Stimulated activated CD8-positive, alpha-beta memory T cell treated with anti-CD3 and anti-CD28 coated beads, Interleukin-4, amount 100 ng/mL, for 48 hours (primary cell): ENCODE measurements at places on chromosomes 12 and 14.

GRCh38 chr12:102474438-102475064 is 5.8 kb downstream of the IGF1 start:
- no peak for DNase-seq

GRCh38 chr12:110669193-110669502 is 19.8 kb downstream of the HVCN1 start:
- DNase-seq = peak; percentile 28

- no peak for DNase-seq
Observed at GRCh38 chr12:68796399-68796798, 11.6 kb upstream of the MDM2 start.

DNA sequence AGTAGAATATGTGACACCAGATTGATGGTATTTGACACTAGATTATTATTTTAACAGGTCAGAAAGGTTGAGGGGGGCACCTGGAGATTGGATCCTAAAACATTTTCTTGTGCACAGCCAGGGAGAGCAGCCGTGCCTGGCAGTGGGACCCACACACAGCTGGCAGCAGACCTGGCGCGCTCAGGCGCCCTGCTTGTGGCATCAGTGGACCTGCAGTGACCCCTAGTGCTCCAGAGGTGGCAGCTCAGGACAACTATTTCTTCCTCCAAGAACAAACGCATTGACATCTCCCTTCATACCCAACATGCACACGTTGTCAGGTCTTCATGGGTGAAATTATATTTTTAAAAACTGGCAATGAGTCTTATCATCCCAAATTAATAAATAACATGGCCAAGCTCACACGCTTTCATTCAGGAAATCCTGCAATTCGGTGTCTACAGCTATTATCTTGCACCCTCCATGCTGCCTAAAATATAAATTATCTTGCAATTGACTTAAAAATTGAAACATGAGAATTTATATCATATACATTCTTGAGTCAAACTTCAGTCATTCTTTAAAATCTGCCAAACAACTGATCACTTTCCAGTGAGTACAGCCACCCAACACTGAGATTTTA is 7.7 kb upstream of the TMEM132D start:
- peak; percentile 37 for DNase-seq

DNA sequence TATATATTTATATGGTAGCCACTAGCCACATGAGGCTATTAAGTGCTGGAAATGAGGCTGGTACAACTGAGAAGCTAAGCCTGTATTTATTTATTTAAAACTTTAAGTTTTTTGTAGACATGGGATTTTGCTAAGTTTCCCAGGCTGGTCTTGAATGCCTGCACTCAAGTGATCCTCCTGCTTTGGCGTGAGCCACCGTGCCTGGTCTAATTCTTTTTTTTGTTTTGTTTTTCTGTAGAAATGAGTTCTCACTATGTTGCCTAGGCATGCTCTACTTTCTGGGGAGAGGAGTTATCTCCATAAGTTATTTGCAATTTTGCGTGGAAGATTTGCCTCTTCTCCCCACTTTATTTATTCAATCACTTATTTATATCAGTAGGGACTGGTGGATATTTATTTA is 4.8 kb upstream of the SNRNP35 start:
- DNase-seq = no peak

DNA sequence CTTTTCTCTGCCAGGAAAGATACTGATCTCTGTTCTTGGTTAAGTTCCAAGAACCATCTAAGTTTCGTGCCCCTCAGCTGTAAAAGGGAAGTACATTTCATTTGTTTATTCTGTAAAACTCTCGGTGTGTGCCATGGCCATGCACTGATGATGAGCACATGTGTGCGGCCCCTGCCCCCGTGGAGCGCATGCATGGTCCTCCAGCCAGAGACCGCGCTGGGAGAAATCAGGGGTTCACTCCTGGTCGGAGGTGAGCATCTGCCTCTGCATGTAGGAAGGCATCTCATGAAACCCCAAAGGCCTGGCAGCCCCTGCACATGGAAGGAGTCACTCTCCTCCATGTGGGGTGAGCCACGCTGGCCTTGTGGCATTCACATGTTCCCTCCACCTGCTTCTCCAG is 102.5 kb upstream of the RTL1 start:
- DNase-seq = no peak

GRCh38 chr12:9387450-9387849 is 179.3 kb upstream of the PZP start:
- no peak for DNase-seq

DNA sequence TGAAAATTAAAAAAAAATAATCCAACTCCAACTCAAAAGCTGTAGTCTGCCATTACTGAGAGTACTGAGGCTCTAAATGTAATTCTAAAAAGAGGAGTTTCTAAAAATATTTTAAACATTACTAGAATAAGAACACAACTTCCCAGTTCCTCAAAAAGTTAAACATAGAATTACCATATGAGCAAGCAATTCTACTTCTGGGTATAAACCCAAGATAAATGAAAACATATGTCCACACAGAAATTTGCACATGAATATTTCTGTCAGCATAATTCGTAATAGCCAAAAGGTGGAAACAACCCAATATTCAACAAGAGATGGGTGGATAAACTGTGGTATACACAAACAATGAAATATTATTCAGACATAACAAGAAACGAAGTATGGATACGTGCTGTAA is 15.0 kb upstream of the NR2C1 start:
- no peak for DNase-seq

- no peak for DNase-seq
Observed at GRCh38 chr12:26293612-26294011, 98.2 kb downstream of the SSPN start.

DNA sequence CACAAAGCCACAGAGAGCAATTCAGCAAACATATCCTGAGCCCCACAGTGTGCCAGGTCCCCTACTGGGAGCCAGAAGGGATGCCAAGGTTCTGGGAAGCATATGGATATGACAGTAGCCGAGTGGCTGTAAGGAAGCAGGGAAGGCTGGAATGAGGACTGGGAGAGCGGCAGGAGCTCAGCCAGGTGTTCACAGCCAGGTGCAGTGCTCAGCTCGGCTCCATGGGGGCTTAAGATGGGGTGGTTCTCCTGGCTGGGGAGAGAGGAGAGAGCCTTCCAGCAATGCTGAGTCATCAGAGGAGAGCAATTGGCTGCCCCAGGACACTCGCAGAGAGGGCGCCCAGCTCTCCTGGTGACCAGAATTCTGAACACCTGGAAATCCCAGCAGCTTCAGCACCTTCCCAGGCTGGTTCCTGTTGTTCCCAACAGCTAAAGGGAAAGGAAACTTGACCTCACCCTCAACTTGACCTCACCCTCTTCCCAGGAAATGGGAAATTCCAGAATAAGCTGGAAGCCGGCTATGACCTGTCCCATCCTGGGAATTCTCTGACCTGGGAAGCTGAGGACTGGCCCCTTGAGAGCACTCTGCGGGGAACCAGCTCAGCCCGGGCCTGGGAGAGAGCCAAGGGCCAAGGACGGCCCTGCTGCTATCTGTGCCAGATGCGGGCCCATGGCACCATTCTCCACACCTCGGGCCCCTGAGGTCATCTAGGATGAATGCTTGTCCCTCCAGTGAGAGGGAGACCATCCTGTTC is 34.6 kb downstream of the SLC6A12 start:
- DNase-seq = no peak

DNA sequence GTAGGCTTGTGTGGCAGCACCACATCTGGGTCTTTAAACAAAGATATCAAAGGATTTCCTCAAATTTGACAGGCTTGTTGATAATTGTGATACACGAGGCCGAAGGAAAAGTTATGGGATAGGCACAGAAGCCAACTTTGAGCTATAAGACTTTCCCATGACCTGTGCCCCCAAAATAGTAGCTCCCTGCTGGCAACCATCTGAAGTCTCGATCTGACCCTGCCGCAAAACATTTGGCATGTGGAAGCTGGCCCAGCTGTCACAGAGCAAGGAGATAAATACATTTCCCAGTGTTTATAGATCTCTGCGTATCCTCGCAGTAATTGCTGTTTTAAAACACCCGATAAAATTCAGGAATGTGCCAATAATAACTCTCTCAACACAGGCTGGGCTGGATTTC is 26.4 kb upstream of the RGS6 start:
- no peak for DNase-seq

GRCh38 chr12:117342247-117342646 is 19.2 kb downstream of the NOS1 start:
- no peak for DNase-seq

- no peak for DNase-seq
Observed at GRCh38 chr12:112828541-112828940, 37.0 kb downstream of the RPH3A start.

GRCh38 chr14:29166507-29166906 is 399.9 kb downstream of the FOXG1 start:
- DNase-seq = no peak

DNA sequence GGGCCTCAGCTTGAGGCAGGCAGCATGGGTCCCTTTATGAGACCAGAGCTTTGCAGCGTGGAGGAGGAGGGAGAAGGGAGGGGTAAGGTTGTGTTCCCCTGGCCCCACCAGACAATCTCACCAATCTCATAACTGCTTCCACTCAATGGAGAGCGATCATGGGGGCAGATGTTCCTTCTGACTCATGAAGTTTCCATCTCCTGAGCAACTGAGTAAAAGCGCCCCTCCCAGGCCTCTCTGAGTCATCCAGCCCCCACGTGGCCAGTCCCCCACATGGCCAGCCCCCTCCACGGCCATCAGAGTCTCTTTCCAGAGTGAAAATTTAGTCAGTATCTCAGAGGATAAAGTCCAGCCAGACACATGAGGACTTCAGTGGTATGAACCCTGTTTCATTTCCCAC is 39.2 kb upstream of the PLXNC1 start:
- peak; percentile 76 for DNase-seq

DNA sequence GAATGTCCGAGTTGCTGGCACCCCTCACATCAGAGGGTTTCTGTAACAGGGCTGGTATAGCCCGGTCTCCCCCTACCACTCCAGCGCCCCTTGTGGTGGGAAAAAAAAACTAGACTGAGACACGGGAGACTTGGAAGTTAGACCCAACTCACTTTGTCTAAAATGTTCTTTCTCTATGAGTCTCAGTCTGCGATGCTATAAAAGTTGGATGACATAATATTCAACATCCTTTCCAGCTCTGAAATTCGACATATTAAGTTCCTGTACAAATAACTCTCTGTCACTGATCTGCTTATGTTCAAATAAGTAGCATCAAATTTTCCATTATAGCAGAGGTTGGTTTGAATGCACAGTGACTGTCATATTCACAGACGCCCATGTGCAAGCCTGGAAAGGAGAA is 25.7 kb upstream of the TC2N start:
- DNase-seq = peak; percentile 47

DNA sequence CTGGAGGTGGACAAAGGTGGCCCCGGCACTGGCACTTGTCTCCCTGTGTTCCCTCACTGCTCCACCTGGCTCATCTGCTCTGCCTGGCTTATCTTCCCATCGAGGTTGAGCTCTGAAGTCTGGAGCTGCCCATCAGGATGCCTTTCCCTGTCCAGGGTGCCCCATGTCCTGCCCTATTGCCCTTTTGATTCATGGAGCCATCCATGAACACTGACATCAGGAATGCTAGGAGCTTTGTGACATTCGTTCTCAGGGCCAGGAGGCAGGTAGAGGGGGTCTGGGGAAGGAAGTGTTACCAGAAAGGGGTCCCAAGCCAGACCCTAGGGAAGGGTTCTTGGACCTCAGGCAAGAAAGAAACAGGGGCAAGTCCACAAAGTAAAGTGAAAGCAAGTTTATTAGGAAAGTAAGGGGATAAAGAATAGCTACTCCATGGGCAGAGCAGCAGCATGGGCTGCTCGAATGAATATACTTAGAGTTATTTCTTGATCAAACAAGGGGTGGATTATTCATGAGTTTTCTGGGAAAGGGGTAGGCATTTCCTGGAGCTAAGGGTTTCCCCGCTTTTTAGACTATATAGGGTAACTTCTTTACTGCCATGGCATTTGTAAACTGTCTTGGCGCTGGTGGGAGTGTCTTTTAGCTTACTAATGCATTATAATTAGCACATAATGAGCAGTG is 51.6 kb downstream of the RIN3 start:
- no peak for DNase-seq
